Stimulated activated CD8-positive, alpha-beta memory T cell treated with anti-CD3 and anti-CD28 coated beads, Interleukin-4, amount 100 ng/mL, for 4 hours (primary cell): ENCODE measurements at places on chromosomes 2 and 18.

- no peak for DNase-seq
Measured at GRCh38 chr18:48620071-48620470, 81.2 kb downstream of the CTIF start.

DNA sequence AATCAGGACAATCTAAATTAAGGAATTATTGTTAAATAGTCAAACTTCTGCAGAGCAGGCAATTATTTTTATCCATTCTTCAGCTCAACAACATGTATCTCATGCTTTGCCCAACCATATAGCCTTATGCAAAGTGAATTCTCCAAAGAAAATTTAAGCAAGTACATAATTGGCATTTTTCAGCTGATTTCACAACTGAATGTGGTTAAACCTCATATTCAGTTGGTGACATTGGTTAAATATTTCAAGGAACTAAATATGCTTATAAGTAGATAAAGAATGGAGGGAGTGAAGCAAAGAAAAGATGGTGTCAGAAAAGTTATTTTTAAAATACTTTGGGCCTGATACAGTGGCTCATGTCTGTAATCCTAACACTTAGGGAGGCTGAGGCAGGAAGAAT is 816.2 kb downstream of the NRXN1 start:
- DNase-seq, result no peak

DNA sequence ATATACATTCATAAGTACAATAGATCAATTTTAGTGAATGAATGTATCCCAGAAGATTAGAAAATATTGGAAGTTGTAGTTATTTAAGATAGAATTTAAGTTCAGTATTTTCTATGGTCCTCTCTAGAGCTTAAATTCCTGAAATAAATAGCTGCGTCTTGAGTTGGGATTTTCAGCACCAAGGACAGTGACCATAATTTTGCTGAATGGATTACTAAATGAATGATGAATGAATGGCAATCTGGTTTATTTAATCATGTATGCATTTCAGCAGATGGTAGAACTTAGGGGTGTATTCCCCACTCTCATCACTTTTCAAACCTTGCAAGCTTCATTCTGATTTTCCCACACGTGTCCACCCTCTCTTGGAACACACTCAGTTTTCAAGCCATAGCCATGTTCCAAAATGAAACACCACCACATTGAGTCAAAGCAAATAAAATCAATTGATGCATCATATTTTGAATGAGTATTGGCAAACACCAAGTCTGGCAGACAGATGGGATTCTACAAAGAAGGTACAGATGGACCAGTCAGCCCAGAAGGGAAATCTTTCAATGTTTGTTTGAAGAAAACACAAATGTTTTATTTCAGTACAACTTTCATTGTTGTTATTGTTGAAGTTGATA is 362.2 kb upstream of the NXPH2 start:
- no peak for DNase-seq

GRCh38 chr2:12567411-12567810 is 149.3 kb upstream of the TRIB2 start:
- DNase-seq, result no peak

DNA sequence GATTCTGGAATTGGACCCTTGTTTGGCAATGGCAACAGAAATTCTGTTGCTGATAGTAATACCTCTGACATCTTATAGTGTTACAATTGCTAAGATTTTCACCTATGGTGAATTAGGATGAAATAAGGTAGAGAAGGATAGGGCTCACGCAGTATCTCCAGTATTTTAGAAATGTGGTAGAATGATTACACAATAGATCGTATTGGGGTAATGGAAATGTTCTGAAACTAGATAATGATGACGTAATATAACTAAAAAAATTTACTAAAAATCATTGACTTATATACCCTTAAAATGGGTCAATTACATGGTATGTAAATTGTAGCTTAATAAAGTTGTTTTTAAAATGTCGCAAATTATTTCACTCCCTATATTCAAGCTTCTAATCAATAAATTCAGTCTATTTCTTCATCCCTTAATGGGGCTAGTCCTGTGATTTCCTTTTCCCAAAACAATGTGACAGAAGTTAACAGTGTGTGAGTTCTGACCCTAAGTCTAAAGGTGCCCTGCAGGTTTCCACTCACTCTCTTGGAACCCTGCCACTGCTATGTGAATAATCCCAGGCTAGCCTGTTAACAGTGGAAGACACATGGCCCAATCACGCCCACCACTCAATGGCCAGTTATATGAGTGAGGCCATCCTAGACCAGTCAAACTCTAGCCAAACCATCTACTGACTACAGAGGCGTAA is 31.2 kb downstream of the USP37 start:
- DNase-seq, result no peak

- no peak for DNase-seq
Measured at GRCh38 chr2:9251154-9252001, 44.8 kb downstream of the ASAP2 start.

DNA sequence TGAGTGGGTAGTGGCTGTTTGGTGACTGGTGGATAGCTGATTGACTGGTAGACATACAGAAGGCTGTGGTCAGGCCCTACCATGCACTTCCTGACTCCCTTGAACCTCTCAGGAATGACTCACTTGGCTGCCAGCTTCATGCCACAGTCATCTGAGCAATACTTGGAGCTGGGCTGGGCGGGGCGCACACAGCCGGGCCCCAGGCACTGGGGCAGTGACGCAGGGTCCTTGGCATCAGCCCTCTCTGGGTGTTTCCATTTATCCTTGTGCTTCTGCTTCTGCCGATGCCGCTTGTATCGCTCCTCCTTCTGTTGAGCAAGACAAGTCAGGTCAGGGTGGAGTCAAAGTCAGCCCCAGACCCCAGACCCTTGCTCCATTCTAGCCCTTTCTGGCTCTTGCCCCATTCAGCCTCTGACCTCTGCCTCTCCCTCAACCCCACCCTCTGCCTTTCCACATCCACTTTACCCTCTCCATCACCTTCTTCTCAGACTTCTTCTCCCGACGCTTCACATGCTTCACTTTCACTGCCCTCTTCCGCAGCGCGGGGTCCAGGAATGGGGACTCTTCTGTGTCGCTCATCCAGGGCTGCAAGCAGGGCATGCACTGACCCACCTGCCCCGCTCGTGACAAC is 3.0 kb upstream of the MBD1 start:
- DNase-seq, result no peak

- DNase-seq, result no peak
Measured at GRCh38 chr2:204849892-204850291, 304.6 kb downstream of the PARD3B start.

DNA sequence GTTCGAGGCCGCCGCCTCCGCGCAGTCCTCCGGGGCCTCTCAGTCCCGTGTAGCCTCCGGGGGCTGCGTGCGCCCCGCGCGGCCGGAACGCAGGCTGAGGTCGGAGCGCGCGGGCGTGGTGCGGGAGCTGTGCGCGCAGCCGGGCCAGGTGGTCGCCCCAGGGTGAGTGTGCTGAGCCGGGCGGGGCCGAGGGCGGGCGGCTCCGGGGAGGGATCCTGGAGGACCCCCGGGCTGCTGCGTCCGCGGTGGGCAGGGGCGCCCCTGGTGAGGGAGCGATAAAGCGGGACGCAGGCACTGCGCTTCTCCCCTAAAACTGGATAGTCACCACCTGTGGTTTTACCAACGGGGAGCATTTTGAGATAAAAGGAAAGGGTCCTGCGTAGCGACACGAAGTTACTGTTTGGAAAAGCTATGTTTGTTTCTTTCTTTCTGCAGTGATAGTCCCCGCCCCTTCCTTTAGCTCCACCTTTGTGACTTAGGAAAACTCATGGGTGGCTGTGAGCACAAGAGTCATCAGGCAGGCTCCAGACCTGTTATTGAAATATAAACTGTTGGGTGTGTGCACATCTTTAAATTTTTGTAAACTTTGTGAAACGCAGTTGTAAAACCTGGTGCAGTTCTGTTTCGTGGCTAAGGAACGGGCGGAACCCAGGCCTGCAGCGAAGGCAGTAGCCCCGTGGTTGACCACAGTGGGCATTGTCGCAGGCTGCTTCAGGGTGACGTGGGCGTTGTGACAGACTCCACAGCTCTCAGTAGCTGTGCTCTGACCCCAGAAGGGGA is 687 bp downstream of the CTDP1 start:
- no peak for DNase-seq

DNA sequence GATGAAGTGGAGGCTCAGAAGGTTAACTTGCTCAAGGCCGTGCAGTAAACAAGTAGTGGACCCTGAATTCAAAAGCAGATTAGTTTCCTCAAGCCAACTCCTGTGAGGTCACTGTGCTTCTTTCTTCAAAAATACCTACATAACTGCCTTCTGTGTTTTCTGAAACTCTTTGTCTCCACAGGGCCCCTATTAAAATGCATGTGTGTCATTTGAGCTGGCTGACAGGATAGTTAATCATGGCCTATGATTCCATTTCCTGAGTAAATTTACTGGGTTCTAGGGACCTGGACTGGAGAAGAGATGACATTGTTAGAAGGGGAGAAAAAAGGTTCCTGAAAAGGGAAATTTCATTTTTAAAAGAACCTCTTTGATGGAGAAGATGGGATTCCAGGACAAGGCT is 12.9 kb upstream of the DTNA start:
- no peak for DNase-seq

- no peak for DNase-seq
Measured at GRCh38 chr2:191112448-191112901, 38.3 kb downstream of the STAT4 start.

DNA sequence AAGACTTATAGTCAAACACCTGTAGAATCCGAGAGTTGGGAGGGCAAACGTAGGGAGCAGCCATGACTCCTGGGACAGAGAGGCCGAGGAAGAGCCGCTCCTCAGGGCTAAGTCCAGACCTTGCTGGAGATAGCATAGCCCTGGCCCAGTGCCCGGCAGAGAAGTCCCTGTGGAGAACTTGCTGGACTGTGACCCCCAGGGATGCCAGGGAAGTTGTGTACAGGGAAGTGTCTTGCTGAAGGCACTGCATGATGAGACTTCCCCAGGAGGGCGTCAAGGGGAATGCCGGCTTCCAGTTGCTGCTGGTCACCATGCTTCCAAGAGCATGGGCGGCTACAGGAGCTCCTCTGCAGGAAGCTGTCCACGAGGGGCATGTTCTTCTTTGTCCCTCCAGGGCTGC is 8.6 kb upstream of the CNDP1 start:
- DNase-seq, result no peak

DNA sequence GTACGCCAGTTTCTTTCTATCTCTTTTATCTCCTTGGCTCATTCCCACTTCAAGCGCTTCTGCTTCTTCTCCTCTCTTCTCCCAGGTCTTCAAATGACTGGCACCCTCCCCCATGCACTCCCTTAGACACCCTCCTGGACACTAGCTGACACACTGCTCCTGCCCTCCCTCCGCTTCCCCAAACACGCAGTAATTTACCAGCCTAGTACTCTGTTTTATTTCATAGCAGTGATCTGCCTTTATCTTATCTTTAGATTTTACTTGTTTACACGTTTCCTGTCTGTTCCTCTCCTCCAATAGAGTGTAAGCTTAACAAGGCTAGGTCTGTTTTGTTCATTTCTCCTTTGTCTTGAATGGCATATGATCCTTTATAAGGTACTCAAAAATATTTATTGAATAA is 93.9 kb downstream of the SCN3A start:
- no peak for DNase-seq

DNA sequence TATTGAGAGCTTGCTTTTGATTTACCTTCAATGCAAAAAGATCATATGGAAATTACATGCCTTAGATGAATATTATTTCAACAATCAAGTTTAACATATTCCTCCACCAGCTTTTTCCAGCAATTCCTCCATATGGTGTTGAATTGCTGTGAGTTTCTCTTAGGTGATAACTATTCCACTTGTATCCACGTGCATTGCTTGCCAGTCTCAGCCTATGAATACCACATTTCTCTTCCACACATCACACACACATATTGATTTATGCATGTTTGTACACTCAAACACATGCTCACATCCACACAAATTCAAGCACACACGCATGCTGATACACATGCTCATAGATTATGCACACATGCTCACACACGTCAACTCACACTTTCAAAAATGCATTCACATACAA is 770.0 kb upstream of the LINC00305 start:
- DNase-seq, result no peak

- no peak for DNase-seq
Measured at GRCh38 chr2:43124687-43125057, 101.7 kb downstream of the ZFP36L2 start.

DNA sequence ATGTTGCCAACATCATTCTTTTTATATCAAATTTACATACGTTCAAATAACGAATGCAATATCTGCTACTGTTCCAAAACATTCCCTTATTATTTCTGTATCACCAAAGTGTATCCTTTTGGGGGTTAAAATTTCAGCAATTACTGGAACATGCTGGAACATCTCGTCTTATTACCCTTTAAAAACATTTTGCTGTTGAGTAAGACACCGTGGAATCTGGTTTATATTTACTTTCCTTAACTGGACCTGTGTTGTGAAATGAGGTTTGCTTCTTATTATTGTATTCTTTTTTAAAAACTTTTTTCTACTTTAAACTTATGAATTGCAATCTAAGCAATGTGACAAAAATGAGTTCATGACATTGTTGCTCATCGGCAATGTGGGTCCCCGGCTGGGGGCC is 87.4 kb upstream of the PTPRM start:
- no peak for DNase-seq

DNA sequence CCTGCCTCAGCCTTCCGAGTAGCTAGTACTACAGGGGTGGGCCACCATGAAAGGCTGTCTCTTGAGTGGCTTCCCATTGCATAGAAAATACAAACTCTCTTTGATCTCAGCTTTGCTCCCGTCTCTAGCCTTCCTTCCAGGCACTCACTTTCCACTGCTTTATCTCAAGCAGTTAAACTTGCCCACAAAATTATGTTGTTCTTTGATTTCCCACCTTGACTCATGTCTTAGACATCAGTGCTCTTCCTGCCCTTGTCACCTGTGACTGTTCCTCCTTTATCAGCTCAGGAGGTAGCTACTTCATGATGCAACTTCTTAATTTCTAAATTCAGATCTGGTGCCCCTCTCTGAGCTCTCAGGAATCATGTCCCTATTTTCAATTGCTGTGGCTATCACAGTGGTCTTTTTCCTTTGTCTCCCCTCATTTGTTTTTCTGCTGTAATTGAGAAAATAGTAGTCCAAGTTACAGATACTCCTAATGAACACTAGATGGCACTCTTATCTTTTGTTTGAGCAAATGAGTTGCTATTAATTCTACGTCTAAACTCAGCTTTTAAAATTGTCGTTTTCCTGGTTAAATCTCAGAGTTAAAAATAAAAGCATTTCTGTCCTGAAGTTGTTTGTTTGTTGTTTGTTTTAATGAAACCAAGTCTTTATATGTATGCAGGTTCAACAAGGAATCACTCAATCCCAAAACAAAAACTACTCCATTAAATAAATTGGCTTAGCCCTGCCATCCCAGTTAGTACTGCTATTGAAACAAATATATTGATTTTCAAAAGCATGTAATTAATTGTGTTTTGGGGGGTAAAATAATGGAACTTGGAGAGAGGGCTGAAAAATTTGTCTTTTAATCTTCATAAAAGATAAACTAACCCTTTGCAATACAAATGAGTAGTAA is 46.9 kb upstream of the GREB1L start:
- DNase-seq, result no peak

- DNase-seq, result no peak
Measured at GRCh38 chr2:180202467-180202951, 195.4 kb upstream of the CWC22 start.

GRCh38 chr2:75021672-75022071 is 63.2 kb downstream of the POLE4 start:
- DNase-seq, result no peak

GRCh38 chr2:86211033-86211795 is 12.0 kb downstream of the MRPL35 start:
- DNase-seq, result no peak
